ENCODE measurements at places on chromosomes 16 and 17.

DNA sequence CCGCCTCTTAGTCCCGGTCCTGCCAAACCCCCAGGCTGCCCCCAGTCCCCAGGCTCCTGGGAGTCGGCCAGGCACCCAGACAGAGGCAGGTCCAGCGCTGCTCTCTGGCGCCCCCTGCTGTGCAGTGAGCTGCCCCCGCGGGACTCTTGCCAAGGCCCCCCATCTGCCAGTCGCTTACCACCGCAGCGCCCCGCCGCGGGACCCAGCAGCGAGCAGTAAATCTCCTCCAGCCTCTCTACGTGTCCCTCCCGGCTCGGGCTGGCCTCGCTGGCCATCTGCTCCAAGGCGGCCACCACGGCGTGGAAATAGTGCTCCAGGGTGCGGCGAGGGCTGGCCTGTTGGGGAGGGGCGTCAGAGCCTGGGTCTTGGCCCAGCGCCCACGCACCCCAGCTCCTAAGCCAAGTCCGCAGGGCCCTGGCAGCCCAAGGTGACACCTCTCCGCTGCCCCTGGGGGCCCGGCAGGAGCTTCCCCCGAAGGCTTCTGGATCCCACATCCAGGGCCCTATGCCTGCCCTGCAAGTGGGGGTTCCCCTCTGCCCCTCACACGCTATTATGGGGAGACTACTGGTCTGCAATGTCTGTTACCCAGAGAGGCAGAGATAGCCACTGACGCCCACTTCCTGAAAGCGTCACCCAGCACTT lies 33.7 kb upstream of the MFSD6L start:
- no peak for DNase-seq

- DNase-seq = no peak
Measured at GRCh38 chr17:77504652-77505155, 363.9 kb downstream of the SEC14L1 start.

DNA sequence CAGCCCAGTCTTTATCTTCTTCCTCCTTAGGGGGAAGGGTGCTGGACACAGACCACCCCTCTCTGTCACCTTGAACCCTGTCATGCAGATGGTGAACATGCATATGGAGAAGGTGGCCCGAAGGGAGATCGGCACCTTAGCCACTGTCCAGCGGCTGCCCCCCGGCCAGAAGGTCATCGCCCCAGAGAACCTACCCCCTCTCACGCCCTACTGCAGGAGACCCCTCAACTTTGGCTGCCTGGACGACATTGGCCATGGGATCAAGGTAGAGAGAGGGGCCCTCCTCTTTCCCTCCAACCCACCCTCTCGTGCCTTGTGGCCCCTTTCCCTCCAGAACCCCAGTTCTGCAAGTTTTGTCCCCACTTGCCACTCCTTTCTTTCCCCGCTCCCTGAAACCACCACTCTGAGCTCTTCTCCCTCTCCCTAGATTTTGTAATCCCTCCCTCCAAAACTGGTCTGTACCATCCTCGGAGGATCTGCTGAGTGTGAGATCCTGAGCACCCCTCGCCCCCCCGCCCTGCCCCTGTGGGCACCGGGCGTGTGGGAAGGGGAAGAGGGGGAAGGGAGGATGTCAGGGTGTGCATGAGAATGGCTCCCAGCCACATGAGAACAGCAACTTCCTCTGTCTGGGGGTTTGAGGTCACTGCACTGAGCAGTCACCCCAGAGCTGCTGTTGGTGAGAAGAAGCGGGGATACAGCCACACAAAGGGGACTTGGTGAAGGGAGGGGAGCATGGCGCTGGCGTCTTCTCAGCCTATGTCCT lies 7.3 kb downstream of the ABI3 start:
- DNase-seq = no peak

DNA sequence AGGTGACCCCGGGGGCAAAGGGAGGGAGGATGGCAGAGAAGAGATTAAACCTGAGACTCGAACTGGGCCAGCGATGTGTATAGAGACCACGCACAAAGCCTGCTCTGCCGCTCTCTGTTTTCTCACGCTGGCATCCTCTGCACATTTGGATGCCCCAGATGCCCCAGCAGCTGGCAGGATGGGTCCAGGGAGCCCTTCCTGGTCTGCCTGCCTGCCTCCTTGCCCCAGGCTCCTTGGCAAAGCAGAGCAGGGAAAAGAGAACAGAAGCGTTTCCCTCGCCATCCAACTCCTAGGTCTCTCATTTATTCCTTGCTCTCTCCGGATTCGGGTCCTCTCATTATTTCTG lies 5.2 kb upstream of the PIPOX start:
- no peak for DNase-seq

- DNase-seq = no peak
Measured at GRCh38 chr17:73396431-73397277, 84.9 kb upstream of the CDC42EP4 start.

DNA sequence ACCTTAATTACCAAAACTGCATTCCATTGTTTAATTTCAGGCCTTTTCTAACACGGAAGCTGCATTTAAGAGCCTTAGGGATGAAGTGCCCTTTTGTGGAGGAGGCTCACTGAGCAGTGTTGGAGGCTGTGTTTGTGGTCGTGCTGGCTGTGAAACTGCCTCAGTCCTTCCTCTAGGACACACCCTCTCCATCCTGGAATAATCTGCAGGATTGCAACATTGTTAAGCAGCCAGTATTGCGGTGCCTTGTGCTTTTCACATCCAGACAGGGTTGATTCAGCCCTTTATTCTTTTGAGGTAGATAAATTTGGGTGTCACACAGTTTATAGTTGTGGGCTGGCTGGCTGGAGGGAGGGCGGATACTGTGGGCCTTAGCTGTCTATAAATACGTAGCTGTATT lies 141.6 kb downstream of the CDRT15L2 start:
- DNase-seq = no peak

DNA sequence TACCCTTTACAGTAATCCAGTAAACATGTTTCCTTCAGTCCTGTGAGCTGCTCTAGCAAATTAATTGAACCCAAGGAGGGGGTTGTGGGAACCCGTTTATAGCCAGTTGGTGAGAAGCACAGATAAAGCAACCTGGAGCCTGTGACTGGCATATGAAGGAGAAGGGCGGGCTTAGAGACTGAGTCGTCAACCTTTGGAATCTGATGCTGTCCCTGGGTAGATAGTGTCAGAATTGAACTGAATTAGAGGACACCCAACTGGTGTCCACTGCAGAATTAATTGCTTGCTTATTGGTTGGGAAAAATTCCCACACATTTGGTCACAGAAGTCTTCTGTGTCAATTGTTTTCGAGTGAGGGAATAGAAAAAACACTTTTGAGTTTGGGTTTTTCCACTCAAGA lies 12.8 kb upstream of the RSKR start:
- no peak for DNase-seq

DNA sequence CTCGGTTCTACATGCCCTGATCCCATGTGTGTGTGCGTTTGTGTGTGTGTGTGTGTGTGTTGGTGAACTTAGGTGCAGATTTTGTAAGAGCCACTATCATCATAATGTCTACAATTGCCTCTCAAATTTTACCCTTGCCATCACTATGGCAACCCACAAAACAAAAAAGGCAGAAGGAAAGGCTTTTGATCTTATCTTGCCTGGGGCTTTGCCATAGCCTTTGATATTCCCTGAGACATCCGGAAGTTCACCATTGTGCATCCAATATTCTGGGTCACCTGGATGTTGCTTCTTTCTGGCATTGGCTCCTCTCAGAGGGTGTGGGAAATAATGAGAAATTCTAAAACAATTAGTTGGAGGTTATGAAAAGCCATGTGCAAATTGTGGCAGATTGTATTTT lies 114.7 kb downstream of the HAPSTR1 start:
- no peak for DNase-seq

- DNase-seq = no peak
Measured at GRCh38 chr16:1940273-1941161, 2.5 kb downstream of the MSRB1 start.

DNA sequence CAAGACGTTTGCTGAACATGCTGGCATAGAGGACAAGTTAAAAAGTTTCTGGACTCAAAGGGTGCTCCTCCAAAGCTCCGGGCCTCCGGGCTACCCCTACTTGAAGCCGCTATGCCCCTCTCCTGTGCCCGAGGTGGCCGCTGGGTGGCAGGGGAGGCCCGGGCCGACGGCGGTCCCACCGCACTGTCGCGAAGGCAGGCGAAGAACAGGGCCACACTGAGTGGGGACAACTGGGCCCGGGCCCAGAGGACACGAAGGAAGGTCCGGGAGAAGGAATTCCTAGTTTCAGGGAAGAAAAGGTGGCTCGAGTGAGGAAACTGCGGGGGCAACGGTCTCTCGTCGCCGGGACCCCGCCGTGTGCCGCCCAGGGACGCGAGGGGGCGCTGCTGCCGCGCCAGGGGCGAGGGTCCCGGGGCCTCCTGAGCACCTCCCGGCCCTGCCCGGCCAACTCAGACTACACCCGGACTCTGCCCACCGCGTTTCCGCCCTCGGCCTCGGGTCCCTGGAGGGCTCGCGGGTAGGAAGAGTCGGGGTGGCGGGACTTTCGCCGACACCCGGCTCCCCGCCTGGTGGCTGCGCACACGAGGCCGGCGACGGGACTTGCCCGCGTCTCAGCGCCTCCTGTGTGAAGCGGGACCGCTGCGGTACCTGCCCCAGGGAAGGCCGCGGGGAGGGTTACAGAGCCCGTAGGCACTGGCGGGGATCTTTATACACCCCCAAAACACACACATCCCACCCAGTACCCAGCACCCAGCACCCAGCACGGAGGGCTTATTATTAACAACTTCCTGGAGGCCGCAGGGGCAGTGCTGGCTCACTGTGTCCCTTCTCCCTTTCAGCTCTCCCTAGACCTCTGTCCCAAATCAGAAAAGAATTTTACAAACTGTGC lies 772 bp upstream of the CHCT1 start:
- no peak for DNase-seq

Data from fibroblast of skin of left biceps (primary cell).